ENCODE measurements at places on chromosomes 1 and 21.

- DNase-seq = no peak
Observed at GRCh38 chr1:228363686-228364067, 43.0 kb downstream of the TRIM11 start.

DNA sequence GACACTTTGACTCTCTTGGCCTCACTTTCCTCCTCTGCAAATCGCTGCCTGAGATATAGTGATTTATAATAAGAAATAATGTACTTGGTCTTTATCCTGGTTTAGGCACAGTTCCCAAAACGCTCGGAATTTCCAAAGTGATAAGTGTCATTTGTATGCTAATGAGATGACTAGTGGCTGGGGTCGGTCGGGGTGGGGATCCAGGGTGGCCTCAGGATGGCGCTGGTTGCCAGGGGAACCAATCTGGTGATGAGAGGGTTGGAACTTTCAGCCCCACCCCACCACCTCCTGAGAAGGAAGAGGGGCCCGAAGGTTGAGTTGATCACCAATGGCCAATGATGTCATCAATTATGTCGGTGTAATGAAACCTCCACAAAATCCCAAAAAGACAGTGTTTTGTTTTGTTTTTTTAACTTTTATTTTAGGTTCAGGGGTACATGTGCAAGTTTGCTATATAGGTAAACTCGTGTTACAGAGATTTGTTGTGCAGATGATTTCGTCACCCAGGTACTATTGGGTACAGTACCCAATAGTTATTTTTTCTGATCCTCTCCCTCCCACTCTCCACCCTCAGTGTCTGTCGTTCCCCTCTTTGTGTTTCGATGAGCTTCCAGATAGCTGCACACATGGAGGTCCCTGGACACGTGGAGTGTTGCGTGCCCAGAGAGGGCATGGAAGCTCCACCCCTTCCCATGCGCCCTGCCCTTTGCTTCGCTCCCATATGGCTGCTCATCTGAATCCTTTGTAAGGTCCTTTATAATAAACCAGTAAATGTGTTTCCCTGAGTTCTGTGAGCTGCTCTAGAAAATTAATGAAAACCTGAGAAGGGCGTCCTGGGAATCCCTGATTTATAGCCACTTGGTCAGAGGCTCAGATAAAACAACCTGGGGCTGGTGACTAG lies 97.2 kb downstream of the KCNN3 start:
- DNase-seq = no peak

DNA sequence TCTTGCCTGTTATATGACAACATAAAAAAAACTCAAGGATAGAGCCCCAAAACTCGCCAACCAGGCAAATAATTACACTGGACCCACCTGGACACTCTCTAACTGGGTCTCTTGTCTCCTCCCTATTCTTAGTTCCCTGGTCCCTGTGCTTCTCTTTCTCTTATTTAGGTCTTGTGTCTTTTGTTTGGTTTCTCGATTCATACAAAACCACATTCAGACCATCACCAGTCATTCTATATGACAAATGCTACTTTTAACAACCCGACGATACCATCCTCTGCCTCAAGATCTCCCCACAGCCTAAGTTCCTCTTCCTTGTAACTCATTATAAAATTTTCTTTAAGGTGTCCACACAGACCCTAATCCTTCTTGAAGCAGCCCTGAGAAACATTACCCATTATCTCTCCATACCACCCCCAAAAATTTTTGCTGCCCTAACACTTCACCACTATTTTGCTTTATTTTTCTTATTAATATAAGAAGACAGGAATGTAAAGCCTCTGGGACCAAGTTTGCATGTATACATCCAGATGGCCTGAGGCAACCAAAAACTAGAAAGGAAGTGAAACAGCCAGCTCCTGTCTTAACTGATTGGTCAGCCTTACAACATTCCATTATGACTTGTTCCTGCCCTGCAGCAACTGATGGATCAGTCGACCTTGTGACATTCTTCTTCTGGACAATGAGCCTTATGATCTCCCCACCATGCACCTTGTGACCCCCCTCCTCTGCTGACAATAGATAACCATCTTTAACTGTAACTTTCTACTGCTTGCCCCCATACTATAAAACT lies 638.2 kb downstream of the AMY1C start:
- DNase-seq = no peak

DNA sequence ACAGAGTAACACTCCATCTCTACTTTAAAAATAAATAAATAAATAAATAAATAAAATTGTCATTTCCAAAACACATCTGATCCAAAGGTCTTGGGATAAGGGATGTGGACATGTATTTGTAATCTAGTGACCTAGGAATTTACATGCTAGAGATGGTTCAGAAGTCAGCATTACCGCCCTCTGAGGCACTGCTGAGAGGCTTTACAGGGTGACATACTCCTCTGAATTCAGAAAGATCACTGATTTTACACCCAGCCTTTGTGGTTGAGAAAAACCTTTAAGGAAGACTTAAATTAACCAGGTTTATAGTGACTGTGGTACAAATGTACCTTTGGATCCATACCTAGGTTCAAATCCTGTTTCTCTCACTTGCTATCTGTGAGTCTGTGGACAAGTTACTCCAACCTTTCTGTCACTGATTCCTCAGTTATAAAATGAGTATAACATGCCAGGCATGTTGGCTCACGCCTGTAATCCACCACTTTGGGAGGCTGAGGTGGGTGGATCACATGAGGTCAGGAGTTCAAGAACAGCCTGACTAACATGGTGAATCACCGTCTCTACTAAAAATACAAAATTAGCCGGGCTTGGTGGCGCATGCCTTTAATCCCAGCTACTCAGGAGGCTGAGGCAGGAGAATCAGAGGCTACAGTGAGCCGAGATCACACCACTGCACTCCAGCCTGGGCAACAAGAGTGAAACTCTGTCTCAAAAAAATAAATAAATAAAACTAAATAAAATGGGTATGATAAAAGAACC lies 20.1 kb downstream of the OSBPL9 start:
- DNase-seq = no peak

- DNase-seq = no peak
Observed at GRCh38 chr1:61967750-61968149, 225.5 kb downstream of the PATJ start.

DNA sequence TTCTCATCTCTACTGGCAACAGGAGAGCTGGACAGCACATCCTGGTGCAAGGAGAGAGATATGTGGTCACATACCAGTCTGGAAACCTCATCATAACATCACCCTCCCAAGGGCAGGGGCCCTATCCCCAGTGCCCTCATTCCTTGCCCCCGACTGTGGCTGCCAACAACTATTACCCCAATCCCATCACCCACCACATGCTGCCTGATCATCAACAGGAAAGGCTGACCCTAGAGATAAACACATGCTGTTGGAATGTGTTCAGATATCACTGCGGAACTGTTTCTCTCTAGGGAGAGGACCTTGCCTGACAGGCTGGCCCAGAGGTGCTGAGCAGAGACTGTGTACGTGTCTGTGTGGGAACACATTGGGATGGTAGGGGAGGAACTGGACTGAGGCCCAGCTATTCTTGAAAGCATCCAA lies 4.5 kb upstream of the INKA2 start:
- no peak for DNase-seq

GRCh38 chr1:214236477-214236876 lies 44.5 kb upstream of the SMYD2 start:
- DNase-seq = no peak

DNA sequence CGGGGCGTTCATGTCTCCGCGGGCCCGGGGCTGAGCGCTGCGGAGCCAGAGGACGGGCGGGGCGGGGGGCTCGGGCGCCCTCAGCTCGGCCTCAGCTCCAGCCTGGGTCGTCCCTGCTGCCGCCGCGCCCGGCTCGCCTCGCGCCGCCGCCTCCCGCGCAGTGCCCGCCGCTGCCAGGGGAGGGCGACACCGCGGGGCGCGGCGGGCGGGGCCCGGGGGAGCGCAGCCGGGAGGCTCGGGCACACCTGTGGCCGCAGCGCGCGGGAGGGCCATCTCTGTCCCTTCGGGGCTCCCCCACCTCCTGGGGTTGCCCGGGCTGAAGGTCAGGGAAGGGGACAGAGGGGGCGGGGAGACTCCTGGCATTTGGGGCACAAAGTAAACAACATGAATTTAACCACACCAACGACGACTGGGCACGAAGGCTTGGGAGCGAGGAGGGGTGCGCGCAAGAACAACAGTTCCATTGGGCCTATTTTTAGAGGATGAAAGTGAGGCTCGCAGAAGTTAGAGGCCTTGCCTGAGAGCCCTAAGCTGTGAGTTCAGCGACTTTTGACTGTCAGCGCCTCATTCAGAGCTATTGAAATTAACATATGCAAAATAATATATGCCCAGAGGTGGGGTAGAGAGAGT lies at the start of gene FAM131C:
Gene FAM131C, minus strand, starts transcription at position 162 of the 630 bp plus-strand sequence. CDS start 209 bp downstream, outside the sequence.
- DNase-seq = no peak

DNA sequence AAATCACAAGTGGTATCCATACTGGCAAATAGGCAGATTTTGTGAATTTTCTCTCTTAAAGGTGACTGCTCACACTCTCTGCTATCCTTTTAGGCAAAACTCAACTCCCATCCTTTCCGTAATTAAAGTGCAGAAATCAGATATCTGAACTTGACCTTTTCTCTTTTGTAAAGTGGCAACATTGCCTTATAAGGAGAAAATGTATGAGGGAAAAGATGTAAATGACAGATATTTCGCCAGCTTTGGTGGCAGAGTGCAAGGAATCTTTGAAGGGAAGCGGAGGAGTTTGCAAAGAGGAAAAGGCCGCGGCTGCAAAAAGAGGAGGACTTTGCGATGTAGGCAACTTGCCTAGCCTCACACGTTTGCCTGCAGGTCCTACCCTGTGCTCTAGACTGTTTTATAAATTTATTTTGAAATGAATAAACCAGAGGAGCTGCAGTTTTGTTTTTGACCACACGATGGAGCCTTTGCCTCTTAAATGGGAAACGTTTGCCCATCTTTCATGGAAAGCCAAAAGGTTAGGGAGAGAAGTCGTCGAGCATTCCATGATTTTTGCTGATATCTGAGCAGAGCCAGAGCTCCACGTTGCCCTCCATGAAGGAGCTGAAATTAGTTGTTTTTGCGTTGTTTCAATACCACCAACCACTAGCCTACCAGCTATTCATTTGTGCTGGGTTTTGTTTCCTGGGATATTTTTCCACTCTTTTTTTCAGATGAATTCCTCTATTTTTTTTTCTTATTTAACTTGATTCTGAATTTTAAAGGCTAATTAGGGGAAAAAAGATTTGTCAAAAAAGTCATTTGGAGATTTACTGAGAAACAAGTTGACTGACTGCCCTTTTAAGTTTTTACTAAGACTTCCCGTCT lies 242.3 kb downstream of the LMX1A start:
- DNase-seq = no peak

DNA sequence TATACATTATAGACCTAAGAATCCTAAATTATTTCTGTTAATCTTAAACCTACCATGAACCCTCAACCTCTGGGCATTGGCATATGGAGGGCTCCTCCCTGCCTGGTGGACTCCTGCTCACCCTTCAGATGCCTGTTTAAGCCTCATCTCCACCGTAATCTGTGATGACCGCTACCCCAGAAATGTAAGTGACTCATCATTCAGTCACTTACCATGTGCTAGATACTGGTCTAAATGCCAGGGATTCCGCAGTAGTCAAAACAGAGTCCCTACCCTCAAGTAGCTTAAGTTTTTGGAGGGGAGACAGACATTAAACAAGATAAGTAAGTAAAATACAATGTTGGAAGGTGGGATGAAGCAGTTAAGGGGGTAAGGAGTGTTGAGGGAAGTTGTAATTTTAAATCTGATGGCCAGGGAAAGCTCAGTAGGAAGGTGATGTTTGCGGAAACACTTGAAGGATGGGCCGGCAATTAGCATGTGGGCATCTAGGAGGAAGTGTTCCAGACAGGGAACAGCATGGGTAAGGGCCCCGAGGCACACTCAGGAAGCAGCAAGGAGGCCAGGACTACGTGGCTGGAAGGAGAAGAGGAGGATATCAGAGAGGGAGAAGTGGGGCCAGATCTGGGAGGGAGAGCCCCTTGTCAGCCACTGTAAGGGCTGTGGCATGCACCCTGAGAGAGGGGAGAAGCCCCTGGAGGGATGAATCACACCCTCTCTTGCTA lies 141.7 kb upstream of the HOOK1 start:
- no peak for DNase-seq

GRCh38 chr1:29849038-29849750 lies 612.9 kb downstream of the PTPRU start:
- peak; percentile 7 for DNase-seq

DNA sequence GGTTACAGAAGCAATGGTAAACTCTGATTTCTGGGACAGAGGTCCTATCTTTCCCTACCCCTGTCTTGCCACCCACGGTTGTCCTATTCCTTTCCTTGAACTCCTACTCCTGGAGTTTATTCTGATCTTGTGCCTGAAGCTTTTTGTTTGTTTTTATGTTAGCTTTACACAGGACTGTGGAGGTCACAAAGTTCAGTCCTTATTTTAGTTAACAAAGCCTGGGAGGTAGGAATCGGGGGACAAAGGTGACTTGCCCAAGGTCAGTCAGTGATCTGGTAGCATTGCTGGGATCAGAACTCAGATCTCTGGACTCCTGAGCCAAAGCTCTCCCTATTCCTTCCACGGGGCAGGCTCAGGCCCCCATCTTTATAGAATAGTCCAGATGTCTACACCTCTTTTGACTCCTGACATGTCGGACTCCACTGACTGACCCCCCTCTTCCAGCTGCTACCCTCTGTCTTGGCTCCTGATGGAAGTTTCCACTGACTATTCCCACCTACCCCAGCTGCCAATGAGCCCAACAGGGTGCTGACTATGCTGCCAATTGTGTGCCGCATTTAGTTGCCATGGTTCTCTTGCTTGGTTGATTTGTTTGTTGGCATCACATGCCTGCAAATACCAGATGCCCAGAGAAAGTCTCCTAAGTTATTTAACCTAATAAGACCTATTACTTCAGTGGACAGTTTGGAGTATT lies 9.9 kb downstream of the F5 start:
- DNase-seq = no peak

DNA sequence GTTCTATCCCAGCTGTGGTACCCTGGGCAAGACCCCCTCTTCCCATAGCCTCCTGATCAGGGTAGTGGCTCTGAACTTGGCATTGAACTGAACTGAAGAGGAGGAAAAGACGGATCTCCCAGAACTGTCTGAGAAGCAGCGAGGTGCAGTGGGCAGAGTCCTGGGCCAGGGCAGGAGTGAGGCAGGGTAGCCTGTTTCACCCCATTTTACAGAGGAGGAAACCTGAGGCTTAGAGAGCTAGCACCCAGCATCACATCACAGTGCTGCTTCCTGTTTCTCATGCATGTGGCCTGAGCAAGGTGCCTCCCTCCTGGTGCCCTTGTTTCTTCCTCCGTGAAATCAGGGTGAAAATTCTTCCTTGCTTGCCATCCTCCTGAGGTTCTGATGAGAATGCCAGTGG lies 17.1 kb downstream of the ZNF362 start:
- DNase-seq = no peak

DNA sequence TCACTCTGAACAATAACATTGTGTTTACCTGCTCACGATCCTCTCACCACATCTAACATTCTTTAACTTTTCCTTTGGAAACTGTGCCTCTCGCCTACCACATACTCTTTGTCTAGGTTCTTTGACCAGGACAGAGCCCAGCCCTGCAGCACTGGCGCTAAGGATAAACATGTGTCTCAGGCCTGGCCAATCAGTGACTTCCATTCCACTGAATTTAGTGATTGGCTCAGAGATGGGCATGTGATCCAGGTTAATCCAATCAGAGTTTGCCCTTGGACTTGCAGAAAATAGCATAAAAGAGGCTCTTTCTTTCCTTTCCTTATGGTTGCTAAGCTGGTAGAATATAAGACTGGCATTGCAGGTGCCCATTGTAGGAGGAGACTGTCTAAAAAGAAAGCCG lies 605.7 kb downstream of the MATN1 start:
- DNase-seq = no peak
